ENCODE measurements at places on chromosomes 7 and 10. TPM values are rescaled to one million over a fixed set of nuclear protein-coding genes. Genes with fewer than 3 reads are reported as not detected.

- no peak overlapping the region for H3K27ac ChIP-seq
- no peaks in the 10 kb centered on the region for H3K4me1 ChIP-seq
- no peak for DNase-seq
- H3K27me3 ChIP-seq: no peaks in the 10 kb centered on the region
- H3K36me3 ChIP-seq: no peaks in the 10 kb centered on the region
Measured at GRCh38 chr10:100327007-100327717, 2.9 kb downstream of the PKD2L1 start.

- DNase-seq: no peak
- no peak overlapping the region for H3K27ac ChIP-seq
- H3K4me1 ChIP-seq: peaks cover 6% of the 10 kb centered on the region
- H3K27me3 ChIP-seq: no peaks in the 10 kb centered on the region
- no peak overlapping the region for H3K4me3 ChIP-seq
Measured at GRCh38 chr7:31251441-31251840, 89.1 kb downstream of the NEUROD6 start.

DNA sequence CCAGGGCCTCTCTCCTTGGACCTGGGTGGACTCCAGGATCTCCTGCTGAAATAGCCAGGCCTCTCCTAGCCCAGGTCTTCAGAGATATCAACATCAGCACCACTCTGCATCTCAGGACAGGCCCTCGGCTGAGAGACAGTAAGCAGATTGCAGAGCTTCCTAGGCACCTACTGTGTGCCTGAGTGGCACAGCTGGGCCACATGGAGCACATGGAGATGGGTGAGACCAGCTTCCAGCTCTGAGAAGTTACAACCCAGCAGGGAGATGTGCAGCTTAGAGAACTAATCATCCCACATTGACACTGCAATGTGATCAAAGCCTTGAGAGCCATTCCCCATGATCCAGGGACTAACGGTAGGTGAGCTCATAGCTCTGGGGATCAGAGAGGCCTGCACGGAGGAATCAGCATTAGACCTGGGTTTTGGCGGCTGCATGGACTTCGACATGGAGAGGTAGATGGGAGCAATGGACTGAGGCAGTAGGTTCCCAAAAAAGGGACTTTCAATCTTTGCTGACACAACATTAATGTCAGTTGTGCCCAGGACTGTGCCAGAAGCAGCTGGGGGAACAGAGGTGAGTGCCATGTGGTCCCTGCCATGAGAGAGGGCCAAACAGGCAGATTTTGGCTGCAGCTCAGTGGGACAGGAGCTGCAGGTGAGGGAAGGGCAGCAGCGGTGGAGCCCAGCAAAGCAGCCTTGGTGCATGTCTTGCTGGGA is 76.0 kb upstream of the LEP start:
- H3K36me3 ChIP-seq: no peaks in the 10 kb centered on the region
- H3K4me3 ChIP-seq: no peak overlapping the region
- H3K4me1 ChIP-seq: peaks cover 6% of the 10 kb centered on the region
- no peak for DNase-seq
- H3K27me3 ChIP-seq: peaks cover 56% of the 10 kb centered on the region

GRCh38 chr7:50962962-50963374 is 180.3 kb upstream of the GRB10 start:
- no peak overlapping the region for H3K27ac ChIP-seq
- no peak overlapping the region for H3K4me3 ChIP-seq
- H3K4me1 ChIP-seq: no peaks in the 10 kb centered on the region
- DNase-seq: no peak
- H3K36me3 ChIP-seq: no peaks in the 10 kb centered on the region
- peaks cover 22% of the 10 kb centered on the region for H3K27me3 ChIP-seq

DNA sequence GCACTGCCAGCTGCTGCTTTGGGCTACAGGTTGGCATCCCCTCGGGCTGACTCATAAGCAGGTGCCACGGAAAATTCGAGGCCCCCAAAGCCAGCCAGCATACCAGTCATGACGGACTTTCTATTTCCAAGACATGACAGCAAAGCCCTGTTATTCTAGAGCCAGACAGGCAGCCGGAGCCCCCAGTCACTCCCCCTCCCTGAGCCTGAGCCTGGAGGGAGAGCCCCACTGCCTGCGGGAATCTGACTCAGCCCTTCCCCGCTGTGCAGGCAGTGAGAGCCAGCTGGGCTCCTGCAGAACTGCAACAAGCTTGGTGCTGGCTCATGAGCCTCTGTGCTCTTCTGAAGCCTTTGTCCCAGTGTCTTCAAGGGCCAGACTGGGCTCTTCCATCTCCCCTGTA is 15.8 kb downstream of the BTBD16 start:
- H3K27ac ChIP-seq: no peak overlapping the region
- H3K4me3 ChIP-seq: no peak overlapping the region
- peaks cover 6% of the 10 kb centered on the region for H3K4me1 ChIP-seq
- H3K27me3 ChIP-seq: peaks cover 4% of the 10 kb centered on the region
- no peak for DNase-seq

GRCh38 chr10:85868627-85869499 is 497.7 kb downstream of the GRID1 start:
- no peaks in the 10 kb centered on the region for H3K4me1 ChIP-seq
- no peaks in the 10 kb centered on the region for H3K27me3 ChIP-seq
- H3K27ac ChIP-seq: no peak overlapping the region
- DNase-seq: no peak
- no peak overlapping the region for H3K4me3 ChIP-seq

GRCh38 chr10:85548034-85548433 is 818.6 kb downstream of the GRID1 start:
- DNase-seq: no peak
- H3K27me3 ChIP-seq: no peaks in the 10 kb centered on the region
- no peak overlapping the region for H3K4me3 ChIP-seq
- no peaks in the 10 kb centered on the region for H3K36me3 ChIP-seq

DNA sequence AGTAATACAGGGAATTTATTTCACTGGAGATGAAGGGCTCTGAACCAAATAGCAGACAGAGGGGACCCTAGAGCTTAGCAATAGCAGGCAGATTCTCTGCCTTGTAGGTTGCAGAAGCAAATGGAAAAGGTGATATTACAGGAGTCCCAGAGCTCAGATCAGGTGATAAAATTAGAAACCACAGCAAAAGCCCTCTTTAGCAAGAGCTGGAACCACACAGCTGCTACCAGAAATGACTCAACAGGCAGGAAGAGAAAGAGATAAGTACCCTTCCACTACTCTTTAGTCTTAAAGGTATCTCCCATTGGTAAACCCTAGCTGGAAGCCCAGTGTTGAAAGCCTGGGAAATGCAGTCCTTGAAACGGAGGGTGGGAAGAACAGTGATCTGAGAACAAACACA is 535.6 kb upstream of the GHITM start:
- no peak for DNase-seq
- H3K27me3 ChIP-seq: no peaks in the 10 kb centered on the region
- no peak overlapping the region for H3K4me3 ChIP-seq
- H3K27ac ChIP-seq: no peak overlapping the region
- H3K36me3 ChIP-seq: no peaks in the 10 kb centered on the region

DNA sequence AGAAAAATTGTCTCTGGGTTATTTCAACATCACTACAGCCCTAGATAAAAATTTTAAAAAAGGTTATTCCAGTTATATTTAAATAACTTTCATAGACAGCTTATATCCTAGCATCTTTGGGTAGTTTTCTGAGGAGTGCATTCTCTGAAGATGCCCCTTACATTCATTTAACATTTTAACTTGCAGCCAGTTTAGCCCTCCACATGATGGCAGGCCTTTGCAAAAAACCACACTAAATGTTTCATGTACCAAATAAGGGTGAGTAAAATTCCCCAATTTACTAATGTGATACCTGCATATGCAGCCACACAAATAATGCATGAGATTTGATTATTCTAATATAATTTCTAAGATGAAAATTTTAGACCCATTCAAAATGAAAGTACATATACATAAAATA is 108.4 kb upstream of the ZWINT start:
- DNase-seq: no peak
- H3K4me1 ChIP-seq: no peaks in the 10 kb centered on the region
- H3K27ac ChIP-seq: no peak overlapping the region
- H3K4me3 ChIP-seq: no peak overlapping the region
- H3K36me3 ChIP-seq: no peaks in the 10 kb centered on the region
- no peaks in the 10 kb centered on the region for H3K27me3 ChIP-seq

DNA sequence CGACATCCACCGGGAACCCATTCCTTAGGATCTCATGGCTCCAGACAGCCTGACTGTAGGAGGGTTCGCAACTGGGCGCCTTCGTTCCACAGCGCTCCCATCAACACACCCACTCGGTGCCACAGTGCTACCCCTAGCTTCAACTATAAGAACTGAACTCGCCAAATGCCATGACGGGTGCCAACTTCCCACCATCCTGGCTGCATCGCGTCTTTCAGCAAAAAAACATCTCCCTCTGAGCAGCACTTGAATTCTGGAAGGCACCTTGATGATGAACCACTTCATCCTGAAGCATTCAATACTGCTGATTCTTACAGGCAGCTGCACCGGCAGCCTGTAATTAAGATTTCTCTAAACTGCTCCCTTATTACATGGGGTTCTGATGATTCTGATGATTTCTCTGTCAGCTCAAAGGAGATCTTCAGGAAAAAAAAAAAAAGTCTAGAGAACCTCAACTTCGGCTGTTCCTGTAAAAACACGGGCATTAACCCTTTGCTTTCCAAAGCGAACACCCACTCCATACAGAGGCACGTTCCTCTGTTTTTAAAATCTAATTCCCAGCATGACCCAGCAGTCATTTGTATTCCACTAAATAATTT is 1.3 kb downstream of the CYTH3 start:
- no peaks in the 10 kb centered on the region for H3K27me3 ChIP-seq
- H3K4me1 ChIP-seq: 0 out of 2 replicates have a peak, but pooled peaks cover 3% of the 10 kb centered on the region
- peak overlapping the region; percentile 76 for H3K4me3 ChIP-seq
- no peak overlapping the region for H3K27ac ChIP-seq
- no peaks in the 10 kb centered on the region for H3K36me3 ChIP-seq
- no peak for DNase-seq

GRCh38 chr10:117761695-117762094 is 219.1 kb downstream of the EMX2 start:
- H3K27ac ChIP-seq: no peak overlapping the region
- no peaks in the 10 kb centered on the region for H3K4me1 ChIP-seq
- no peak for DNase-seq
- H3K36me3 ChIP-seq: no peaks in the 10 kb centered on the region

DNA sequence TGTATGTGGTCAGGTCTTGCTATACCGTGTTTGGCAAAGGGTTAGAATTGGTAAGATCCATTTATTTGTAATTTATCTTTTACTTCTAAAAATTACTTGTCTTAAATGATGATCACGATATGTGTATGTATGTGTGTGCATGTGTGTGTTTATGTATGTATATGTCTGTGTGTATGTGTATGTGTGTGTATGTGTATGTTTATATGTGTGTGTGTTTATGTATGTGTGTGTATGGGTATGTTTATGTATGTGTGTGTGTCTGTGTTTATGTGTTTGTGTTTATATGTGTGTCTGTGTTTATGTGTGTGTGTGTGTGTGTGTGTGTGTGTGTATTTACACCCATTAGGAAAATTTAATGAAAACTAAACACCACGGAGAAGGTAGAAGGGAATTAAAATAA is 176.9 kb upstream of the FZD8 start:
- no peak overlapping the region for H3K4me3 ChIP-seq
- H3K4me1 ChIP-seq: no peaks in the 10 kb centered on the region
- H3K27ac ChIP-seq: no peak overlapping the region
- DNase-seq: no peak
- no peaks in the 10 kb centered on the region for H3K27me3 ChIP-seq
- H3K36me3 ChIP-seq: no peaks in the 10 kb centered on the region

- no peak for DNase-seq
- peaks cover 3% of the 10 kb centered on the region for H3K4me1 ChIP-seq
- H3K36me3 ChIP-seq: no peaks in the 10 kb centered on the region
- no peak overlapping the region for H3K27ac ChIP-seq
- no peaks in the 10 kb centered on the region for H3K27me3 ChIP-seq
Measured at GRCh38 chr10:96401036-96401435, 42.2 kb upstream of the OPALIN start.

- no peaks in the 10 kb centered on the region for H3K27me3 ChIP-seq
- no peak overlapping the region for H3K27ac ChIP-seq
- H3K4me1 ChIP-seq: no peaks in the 10 kb centered on the region
- DNase-seq: no peak
- H3K4me3 ChIP-seq: no peak overlapping the region
Measured at GRCh38 chr10:10233229-10233628, 784.4 kb upstream of the CELF2 start.

GRCh38 chr10:38143587-38143986 is 49.5 kb downstream of the ZNF37A start:
- H3K36me3 ChIP-seq: no peaks in the 10 kb centered on the region
- H3K4me3 ChIP-seq: no peak overlapping the region
- DNase-seq: no peak
- no peaks in the 10 kb centered on the region for H3K4me1 ChIP-seq
- no peak overlapping the region for H3K27ac ChIP-seq

- DNase-seq: no peak
- H3K27me3 ChIP-seq: no peaks in the 10 kb centered on the region
- peaks cover 4% of the 10 kb centered on the region for H3K36me3 ChIP-seq
Measured at GRCh38 chr7:107208024-107208521, 39.3 kb downstream of the HBP1 start.

DNA sequence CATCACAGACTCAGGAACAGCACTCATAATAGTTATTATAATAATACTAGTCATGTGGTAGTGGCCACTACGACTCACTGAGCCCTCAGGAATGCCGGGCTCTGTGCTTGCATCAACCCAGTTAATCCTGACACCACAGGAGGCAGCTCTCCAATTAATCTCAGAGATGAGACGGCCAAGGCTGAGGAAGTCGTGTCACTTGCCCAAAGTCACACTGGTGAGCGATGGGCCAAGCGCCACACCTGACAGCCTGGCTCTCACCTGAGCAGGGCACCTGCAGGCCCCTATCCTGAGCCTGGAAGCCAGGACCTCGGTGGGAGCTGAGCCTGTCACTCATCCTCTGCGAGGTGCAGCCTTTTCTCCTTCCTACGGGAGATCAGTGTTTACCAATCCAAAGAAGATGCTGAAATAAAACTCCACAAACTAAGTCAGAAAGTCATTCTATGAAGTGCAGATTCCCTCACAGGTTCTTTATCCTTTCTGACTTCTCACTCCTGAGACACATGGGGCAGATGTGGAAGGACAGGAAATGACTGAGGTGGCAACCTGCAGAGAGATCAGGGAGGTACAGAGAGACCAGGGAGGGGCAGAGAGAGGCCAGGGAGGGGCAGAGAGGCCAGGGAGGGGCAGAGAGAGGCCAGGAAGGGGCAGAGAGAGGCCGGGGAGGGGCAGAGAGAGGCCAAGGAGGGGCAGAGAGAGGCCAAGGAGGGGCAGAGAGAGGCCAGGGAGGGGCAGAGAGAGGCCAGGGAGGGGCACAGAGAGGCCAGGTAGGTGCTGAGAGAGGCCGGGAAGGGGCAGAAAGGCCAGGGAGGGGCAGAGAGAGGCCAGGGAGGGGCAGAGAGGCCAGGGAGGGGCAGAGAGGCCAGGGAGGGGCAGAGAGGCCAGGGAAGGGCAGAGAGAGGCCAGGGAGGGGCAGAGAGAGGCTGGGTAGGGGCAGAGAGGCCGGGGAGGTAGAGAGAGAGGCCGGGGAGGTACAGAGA is 38.5 kb downstream of the VIPR2 start:
- H3K27ac ChIP-seq: peak overlapping the region; percentile 34
- H3K36me3 ChIP-seq: no peaks in the 10 kb centered on the region
- no peak overlapping the region for H3K4me3 ChIP-seq
- H3K4me1 ChIP-seq: peaks cover 6% of the 10 kb centered on the region
- no peak for DNase-seq
- no peaks in the 10 kb centered on the region for H3K27me3 ChIP-seq

MOGAT3 gene
- total RNA-seq: 0.82 TPM

SLC25A28 gene
- total RNA-seq: 17.2 TPM

LYZL1 gene
- total RNA-seq: not detected

FAM24A gene
- total RNA-seq: not detected

AP3M1 gene
- 41.5 TPM for total RNA-seq

ASAH2 gene
- 3.1 TPM for total RNA-seq

BHLHA15 gene
- total RNA-seq: 2.7 TPM

RBM17 gene
- 128 TPM for total RNA-seq

OPN4 gene
- total RNA-seq: not detected

SYT15 gene
- total RNA-seq: 1.5 TPM

SCART1 gene
- total RNA-seq: 0.19 TPM

PNLIPRP2 gene
- not detected for total RNA-seq

VDAC2 gene
- total RNA-seq: 284 TPM

All from H1 (cell line).